Activated CD4-positive, CD25-positive, alpha-beta regulatory T cell treated with anti-CD3 and anti-CD28 coated beads, Interleukin-2, amount 50 U/mL, for 24 hours (primary cell): ENCODE measurements at places on chromosomes 1 and 21.

- peak; percentile 72 for ATAC-seq
These were observed 57.2 kb downstream of the AGPAT3 start for GRCh38 chr21:43921979-43922945.

DNA sequence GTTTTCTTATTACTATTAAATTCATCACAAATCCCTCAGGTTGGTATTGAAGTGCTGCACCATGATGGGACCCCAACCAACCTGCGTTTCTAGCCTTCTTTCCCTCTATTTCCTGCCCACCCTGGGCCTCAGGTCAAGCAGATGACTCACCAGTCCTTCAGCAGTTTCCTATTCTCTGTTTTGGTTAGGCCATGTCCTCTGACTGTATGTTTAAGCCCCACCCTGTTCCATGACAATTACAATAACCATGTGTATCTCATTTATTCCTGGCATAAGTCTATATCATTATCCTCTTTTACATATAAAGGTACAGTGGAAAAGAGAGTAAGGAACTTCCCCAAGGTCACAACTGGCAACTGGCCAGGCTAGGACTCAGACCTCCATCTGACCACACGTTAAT lies 5.3 kb upstream of the FAM78B start:
- no peak for ATAC-seq

DNA sequence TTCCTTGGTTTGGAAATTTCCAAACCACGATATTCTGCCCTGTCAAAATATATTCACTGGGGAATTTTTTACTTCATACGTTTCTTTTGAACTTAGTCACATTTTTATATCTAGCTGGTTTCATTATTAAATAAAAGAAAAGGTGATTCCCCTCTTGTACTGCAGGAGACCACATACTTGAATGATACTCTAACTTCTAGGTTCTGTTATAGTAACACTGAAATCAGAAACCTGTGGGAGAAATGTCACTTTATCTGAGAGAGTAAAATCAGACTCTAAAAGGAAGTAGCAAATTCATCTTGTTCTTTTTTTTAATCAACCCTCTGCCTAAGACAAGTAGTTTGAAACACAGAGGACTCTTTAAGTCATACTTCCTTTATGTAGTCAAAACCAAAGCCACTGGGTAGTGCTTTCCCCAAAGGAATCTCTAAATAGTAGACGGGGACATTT lies 34.4 kb downstream of the MRPL39 start:
- peak; percentile 64 for ATAC-seq

DNA sequence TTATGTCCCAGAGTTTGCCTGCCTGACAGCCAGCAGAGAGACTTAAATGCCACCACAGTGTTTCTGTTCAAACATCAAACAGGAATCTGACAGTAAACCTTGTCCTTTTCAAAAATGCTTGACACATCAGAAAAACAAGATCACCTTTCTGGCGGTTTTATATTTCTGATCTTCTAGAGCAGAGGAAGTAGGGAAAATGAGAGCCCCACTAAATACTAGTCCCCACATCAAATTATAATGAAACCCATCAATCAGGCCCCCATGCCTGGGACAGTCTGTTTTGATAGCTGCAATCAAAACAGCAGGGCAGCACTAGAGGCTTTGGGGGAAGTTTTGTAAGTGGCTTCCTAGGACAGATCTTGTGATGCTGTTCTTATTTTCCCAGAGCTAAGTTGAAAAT lies 129.3 kb downstream of the CNIH3 start:
- no peak for ATAC-seq

DNA sequence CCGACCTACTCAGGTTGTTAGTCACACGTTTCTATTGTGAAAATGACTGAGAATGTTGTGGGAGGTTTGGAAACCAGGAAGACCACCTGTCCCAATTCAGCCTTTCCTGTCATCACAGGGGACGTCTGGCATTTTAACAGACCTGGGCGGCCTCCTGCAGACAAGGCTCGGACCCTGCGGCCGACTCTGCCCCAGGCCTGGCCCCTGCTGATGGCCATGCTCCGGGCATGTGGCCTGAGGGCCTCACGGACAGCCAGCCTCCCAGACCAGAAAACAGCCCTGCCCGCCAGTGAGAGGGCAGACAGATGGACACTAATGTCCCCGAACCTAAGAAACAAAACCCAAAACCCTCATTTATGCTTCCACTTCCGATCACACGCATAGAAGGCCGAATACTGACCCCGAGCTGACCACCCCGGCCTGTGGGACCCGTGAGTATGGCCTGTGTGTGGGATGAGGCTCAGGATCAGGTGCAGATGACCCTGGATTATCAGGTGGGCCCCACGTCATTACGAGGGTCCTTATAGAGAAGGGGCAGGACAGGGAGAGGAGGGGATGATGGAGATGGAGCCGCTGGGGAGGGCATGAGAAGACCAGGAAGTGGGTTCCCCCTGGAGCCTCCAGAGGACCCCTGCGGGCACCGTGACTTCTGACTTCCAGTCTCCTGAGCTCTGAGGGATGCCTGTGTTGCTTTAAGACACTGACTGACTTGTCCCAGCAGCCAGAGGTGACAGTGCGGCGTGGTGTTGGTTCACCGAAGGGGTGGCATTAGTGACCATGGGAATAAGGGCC lies 9.6 kb downstream of the COL18A1 start:
- no peak for ATAC-seq

GRCh38 chr1:164180824-164181223 lies 378.2 kb upstream of the PBX1 start:
- no peak for ATAC-seq

DNA sequence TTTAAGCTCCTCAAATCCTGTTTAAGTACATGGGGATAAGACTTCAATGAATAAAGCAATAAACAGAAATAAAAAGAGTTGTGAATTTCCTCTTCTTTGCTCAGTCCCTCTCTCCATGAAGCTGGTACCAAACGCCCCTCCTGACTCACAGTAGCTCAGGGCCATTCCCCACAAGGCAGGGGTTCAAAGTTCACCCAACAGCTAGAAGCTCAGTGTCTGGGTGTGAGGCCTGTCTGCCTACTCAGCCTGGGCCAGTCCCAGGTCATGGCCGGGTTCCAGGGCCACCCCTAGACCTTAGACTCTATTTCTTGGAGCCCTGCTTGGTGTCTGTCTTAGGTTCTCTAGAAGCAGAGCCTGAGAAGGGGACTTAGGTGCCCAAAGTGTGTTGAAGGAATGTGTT lies 251.5 kb downstream of the GRIK3 start:
- no peak for ATAC-seq

GRCh38 chr1:100076744-100077143 lies 56.0 kb downstream of the SASS6 start:
- peak; percentile 49 for ATAC-seq

DNA sequence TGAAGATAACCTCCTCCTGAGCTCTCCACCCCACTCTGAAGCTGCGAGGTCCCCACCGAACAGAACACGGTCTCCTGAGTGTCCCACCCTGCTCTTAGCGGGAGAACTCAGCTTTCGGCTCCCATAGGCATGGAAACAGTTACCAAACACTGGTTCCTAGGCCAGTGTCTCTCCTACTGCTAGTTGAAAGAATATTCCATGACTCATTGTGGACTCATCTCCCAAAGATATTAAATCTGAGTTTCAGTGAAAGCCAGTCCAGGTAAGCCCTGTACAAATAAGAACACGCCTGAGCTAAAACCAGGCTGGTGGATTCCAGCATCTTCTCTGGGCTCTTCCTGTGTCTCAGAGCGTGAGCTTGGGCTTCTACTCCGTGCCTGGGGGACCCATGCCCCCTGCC lies 107.5 kb upstream of the CLDN14 start:
- ATAC-seq: no peak

GRCh38 chr1:21406659-21407058 lies 33.3 kb upstream of the NBPF3 start:
- no peak for ATAC-seq

DNA sequence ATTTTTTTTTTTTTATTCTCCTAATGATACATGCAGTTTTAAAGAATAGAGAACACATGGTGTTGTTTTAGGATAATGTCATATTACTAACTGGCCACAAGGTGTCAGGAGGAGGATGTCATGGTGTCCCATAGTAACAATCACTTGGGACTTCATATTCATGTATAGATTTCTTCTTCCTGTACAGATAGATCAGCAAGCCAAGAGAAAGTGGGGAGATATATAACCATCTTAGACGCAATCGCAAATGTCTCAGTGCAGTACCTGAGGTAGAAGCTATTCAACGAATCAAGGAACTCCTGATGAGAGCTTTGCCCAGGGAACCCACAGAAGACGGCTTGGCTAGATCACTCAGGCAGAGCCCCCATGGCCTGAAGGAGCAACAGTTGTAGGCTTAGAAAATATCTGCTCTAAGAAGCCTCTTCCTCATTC lies 12.3 kb downstream of the OR2T11 start:
- ATAC-seq: peak; percentile 28

GRCh38 chr1:93631626-93632365 lies 49.8 kb downstream of the BCAR3 start:
- ATAC-seq: no peak

- peak; percentile 90 for ATAC-seq
These were observed 34.7 kb downstream of the TOMM20 start for GRCh38 chr1:235093696-235094592.

DNA sequence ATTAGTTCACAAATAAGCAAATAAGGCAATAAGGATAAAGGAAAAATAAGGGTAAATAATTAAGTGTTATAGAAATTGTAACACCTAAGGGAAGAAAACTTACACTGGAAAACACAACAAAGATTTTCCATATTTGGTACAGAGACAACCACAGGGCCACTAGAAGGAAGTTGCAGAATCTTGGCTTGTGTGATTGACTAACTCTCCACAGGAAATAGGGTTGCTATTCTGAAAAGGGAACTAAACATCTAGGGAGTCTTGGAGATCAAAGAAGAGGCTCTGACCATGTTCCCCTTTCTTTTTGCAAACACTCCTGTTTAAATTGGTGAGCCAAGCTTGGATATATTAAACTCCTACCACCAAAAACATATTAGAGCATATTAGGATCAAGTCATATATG lies 59.1 kb downstream of the APCS start:
- ATAC-seq: no peak

- no peak for ATAC-seq
These were observed 53.5 kb upstream of the S1PR1 start for GRCh38 chr1:101183388-101183699.

DNA sequence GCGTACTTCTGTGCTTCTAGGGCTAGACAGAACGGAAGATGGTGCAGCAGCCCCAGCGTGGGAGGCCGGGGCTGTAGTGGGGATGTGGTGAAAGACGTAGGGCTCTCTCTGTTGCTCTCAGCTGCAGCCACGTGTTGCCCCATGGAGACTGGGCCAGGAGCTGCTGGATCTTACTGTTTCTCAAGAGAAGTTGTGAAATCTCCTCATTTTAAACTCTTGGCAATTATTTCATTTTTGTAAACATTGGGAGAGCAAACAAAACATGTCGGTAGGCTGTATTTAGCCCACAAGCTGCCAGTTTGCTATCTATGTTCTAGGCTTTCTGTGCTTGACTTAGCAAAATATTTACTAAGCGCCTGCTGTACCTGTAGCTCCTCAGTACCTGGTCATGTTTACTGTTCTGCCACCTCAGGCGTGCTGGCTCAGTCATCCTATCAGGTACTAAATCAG lies 15.9 kb upstream of the ELOA start:
- ATAC-seq: no peak

DNA sequence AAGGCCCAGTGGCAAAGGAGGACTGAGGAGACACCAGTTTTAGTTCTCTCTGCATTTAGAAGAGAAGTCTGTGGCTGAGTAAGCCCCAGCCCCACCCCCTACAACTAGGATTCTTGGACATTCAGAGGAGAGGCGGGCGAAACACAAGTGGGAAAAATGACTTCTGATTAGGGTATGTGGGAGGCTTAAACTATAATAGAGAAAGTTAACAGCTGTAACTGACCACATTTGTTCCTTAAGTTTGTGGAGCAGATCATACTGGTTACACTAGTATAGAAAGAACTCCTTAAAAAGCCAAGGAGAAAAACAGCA lies 11.2 kb upstream of the TRIM33 start:
- ATAC-seq: no peak

- ATAC-seq: no peak
These were observed 3.9 kb upstream of the FCAMR start for GRCh38 chr1:206974140-206974539.

- ATAC-seq: no peak
These were observed 28.2 kb upstream of the ANKRD13C start for GRCh38 chr1:70382682-70383081.

- ATAC-seq: no peak
These were observed 74.3 kb upstream of the TRABD2B start for GRCh38 chr1:48071513-48071912.

DNA sequence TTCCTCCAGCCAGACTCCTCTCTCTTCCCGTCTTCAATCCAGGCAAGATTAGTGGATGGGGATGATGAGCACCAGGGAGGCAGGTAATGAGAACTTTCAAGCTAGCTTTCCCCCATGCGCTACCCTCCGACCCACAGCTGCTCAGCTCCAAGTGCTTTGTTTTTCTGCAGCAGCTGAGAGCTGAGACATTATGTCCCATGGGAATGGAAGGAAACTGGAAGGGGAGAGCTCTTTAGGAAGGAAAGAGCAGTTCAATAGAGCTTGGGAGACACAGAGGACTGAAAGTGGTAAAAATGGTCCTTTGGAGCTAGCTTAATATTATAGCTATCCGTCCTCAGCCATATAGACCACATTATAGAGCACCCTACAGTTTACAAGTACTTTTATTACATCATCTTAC lies 39.8 kb downstream of the RAB3B start:
- no peak for ATAC-seq

GRCh38 chr1:211918843-211919414 lies 88.4 kb upstream of the LPGAT1 start:
- no peak for ATAC-seq

- ATAC-seq: no peak
These were observed 2.0 kb downstream of the AHDC1 start for GRCh38 chr1:27601771-27602461.

DNA sequence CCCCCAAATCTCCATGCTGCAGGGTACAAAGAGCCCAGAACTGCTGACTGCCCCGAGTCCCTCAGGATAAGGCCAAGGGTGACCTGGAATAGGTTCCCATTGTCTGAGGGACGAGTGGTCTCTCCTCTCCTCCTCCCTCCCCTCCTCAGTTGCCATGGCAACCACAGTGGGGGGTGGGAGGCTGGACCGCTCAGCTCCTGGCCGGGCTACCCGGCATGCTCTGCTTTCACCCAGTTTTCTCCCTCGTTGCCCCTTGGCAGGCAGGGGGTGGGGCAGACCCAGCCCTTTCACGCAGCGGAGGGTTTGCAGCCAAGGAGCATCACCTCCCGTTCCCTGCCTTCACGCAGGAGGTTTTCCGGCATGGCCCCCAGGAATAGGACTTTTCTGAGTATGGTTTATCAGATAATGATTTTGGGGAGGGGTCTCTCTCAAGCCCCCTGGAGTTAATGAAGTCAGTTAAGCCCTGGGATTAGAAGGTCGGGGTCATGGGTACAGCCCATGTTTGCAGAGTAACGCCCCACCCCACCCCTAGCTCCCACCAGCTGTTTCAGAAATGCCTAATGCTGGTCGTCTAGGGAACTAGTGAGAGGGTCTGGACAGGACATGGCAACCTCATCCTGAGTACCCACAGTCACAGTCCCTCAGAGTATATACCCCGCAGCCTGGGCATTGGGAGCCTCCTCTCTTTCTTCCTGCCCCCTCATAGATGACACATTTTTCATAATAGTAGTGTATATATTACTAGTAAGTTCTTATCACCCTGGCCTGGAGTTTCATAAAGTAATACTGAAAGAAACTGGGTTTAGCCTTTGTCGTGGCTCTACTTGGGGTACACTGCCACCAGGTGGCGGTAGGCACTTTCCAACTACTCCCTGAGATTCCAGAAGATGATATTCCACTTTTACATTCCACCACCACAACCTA lies 20.7 kb downstream of the C1QB start:
- ATAC-seq: peak; percentile 85

GRCh38 chr1:203625628-203626019 lies 1.0 kb upstream of the ATP2B4 start:
- peak; percentile 35 for ATAC-seq
